Foreskin keratinocyte (primary cell): ENCODE measurements at places on chromosomes 13 and 19. TPM values are rescaled to one million over a fixed set of nuclear protein-coding genes. Genes with fewer than 3 reads are reported as not detected.

The OVOL3 gene
- not detected in 2 replicates for total RNA-seq

The TBC1D17 gene
- total RNA-seq, result 12.4 and 14.7 TPM in 2 replicates

The PSG3 gene
- not detected in 2 replicates for total RNA-seq

The PLVAP gene
- total RNA-seq, result not detected in 2 replicates
